ENCODE measurements at places on chromosomes 2 and 18.

- no peak for DNase-seq
These were observed 130.8 kb upstream of the TWIST2 start for GRCh38 chr2:238717084-238717483.

DNA sequence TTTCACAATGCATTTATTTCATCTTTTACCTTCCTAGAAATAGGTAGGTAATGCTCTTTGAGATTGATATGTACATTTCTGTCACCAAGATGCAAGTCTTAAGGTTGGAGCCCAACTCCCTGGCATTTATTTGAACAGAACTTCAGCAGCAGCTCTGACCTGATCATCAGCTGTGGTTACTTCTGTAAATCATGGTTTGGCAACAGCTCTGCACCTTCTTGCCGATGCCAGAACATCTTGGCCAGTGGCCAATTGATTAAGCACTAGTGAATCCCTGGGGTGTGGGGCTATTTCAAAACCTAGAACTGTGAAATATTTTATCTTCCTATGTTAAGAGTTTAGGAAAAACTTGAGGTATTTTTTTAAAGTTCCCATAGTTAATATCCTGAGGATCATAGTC is 124.8 kb upstream of the NYAP2 start:
- DNase-seq: peak; percentile 81

- DNase-seq: no peak
These were observed 148.0 kb downstream of the SMAD7 start for GRCh38 chr18:48802543-48803290.

GRCh38 chr18:58599106-58599505 is 29.8 kb downstream of the ALPK2 start:
- no peak for DNase-seq

GRCh38 chr18:10421859-10422258 is 32.6 kb upstream of the APCDD1 start:
- DNase-seq: no peak

DNA sequence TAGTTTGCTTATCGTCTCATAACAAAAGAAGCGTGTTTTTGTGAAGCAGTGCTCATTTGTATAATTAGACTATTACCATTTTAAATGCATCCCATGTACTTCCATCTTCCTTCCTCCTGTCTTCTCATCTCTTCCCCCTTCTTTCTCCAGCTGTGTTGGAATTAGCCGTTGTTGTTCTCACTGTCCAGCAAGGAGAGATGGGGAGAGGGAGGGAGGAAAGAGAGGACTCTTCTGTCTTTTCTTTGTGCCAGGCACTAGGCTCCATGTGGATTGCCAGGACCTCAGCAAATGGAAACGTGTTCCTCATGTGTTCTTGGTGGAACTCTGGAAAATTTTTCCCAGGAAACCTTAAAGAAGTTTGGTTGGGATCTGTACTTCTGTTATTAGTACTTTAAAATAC is 131.7 kb downstream of the PHLPP1 start:
- DNase-seq: no peak

DNA sequence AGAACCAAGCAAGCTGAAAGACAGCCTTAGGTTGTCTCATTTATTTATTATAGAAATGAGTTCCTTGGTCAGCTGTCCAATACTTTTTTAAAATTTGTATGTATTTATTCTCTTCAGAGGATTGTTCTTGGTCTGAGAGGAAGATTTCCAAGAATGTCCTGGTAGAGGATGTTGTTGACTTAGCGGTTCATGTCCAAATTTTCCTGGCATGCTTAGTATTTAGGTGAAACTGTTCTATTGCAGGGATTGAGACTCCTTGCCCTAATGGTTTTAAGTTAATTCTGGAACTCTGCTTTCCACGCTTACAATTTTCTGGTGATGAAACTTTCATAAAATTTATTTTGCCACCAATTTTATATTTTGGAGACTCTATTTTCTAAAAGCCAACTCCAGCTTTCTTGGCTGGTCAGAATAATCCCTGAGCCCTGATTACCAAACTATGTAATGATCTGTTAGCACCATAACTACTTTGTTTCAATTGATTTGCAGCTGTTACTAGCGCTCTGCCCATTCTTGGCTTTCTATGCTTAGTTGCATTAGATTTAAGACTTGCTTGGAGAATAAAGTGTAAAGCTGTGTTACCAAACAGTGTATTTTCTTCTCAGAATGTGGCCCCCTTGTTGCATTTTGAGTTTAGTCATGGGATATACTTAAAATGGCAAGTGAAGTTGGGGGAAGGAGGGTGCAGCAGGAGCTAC is 1868.8 kb upstream of the CELF4 start:
- DNase-seq: no peak

- DNase-seq: no peak
These were observed 471.7 kb downstream of the THSD7B start for GRCh38 chr2:137237055-137237454.

- peak; percentile 55 for DNase-seq
These were observed 1.1 kb upstream of the SEH1L start for GRCh38 chr18:12946549-12947284.

DNA sequence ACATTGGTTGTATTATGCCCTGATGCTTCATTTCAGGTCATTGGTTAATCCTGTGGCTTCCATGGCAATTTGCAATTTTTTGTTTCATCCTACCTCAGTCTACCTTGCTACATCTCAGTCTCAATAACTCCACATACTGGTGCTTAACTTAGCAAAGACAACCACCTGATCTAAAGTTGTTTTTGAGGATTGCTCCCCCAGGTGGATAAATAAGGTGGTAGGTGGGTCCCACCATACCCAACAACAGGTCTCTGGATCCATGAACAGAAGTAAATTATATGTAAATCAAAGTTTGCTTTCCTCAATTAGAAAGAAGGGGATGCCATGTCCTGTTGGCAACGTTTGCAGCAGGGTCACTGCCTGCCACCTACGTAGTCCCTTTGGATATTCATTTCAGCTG is 7.0 kb downstream of the XIRP2 start:
- no peak for DNase-seq

- DNase-seq: no peak
These were observed 91.8 kb downstream of the PLB1 start for GRCh38 chr2:28587526-28588291.

DNA sequence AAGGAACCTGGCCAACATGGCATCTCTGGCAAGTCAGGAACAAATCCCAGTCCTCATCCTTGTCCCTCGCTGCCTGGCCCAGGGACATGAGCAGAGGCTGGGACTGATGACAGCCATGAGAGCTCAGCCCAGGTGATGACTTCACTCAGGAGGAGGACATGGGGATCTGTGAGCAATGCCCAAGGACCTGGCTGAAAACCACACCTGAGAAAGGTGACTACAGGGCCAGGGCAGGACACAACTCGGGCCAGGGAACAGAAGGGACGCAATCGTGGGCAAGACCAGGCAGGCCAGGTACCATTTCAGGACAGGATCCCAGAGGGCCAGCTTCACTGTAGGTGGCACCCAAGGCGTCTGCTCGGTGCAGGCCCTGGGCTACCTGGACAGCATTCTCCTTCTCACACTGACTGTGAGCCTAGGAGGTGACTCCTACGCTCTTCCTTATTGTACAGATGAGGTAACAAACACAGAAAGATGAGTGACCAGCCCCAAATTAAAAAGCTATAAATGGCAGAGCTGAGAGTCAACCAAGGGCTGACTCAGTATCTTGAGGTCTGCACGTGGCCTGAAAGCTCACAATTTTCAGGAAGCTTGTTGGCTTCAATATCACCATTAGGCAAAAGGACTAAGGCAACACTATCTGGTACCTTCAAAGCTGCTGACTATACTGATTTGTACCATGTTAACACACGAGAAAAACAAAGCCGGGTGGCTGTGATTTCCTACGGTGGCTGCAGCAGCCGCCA is 141.1 kb downstream of the EIPR1 start:
- DNase-seq: no peak

GRCh38 chr2:163630836-163631235 is 105.0 kb downstream of the FIGN start:
- no peak for DNase-seq

DNA sequence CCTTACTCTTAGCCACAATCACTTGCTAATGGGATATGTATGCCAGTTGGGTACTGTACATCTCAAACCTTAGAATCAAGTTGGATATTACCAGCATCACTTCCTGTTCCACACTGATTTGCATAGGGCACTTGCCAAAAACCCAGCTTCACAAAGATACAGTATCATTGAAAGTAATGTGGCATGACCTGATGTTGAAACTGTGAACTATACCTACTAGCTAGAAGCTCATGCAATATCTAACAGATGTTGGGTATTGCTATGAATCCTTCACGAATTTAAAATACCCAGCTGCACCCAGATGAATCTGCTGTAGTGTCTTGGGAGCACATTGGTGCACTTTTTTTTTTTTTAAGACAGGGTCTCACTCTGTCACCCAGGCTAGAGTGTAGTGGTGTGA is 6.5 kb upstream of the STAMBP start:
- DNase-seq: no peak

DNA sequence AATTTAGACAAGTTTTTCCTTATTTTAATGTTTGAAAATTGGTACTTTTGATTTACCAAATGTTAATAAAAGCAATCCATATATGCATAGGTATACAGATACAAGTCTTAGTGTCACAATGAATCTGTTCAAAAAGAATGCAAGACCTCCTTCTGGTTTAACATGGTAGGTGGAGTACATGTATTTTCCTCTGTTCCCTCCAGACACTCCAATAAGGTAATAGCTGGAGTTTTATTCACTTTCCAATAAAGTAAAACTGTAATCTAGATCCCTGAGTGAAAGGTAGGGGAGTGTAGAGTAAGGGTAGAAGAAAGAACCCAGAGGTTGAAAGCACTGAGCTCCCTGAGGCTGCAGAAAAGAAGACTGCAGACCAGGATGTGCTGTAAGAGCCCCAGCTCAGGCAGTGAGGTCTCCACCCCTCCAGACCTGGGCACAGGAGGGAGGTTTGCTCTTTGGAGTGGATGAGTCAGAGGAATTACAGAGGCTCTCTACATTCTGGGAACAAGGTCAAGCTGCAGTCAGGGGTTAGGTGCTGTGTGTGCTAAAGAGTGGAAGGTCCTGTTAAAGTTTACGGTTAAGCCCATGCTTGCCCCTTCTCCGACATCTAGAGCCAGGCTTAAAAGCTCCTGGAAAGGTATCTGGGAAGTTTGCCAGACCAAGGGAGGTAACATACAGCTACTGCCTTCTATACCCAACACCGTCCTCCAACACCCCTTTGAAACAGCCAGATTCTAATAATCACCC is 27.6 kb upstream of the STAT1 start:
- DNase-seq: peak; percentile 84

- DNase-seq: no peak
These were observed 40.4 kb upstream of the SELENOI start for GRCh38 chr2:26305540-26305939.

- no peak for DNase-seq
These were observed 37.2 kb downstream of the GALNT1 start for GRCh38 chr18:35618696-35619095.

GRCh38 chr18:66393463-66393862 is 210.4 kb downstream of the CDH19 start:
- no peak for DNase-seq

GRCh38 chr18:63872586-63872985 is 14.9 kb upstream of the SERPINB2 start:
- no peak for DNase-seq

DNA sequence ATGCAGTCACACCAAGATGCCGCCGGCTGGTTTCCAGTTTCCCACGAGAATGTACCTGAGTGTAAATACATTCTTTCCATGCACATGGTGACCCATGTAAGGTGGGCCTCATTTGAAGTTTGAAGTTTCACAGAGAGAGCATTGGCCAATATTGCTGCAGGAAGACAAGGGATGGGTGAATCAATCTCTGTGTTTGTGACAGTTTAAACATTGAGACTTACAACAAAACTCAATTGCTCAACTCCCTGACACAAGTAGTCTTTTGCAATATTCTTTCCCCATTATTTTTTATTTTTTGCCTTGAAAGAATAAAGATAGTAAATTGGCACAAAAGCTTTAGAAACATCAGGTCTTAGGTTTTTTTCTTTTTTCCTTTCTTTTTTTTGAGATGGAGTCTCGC is 5.1 kb downstream of the SERPINB2 start:
- no peak for DNase-seq

DNA sequence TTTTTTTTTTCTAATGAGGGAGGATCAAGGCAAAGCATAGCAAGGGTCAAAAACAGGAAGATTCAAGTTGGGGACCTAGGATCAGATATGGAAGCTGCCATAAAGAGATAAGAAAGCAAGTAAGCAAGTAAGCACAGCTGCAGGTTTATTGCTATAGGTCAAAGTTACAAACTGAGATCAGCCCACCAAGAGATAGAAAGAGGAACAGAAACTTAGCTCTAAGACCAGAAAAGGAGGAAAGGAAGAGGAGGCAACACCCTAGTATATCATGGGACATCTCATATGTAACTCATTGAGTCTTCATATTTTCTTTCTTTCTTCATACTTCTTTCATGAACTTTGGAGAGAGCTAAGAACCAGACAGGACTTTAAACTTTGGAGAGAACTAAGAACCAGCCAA is 295.9 kb upstream of the CRIM1 start:
- DNase-seq: no peak

GRCh38 chr2:150487537-150488429 is at the start of gene RND3:
Gene RND3 (minus strand): TSS chr2:150487667. CDS start chr2:150487417, 250 bp downstream.
- peak; percentile 97 for DNase-seq

DNA sequence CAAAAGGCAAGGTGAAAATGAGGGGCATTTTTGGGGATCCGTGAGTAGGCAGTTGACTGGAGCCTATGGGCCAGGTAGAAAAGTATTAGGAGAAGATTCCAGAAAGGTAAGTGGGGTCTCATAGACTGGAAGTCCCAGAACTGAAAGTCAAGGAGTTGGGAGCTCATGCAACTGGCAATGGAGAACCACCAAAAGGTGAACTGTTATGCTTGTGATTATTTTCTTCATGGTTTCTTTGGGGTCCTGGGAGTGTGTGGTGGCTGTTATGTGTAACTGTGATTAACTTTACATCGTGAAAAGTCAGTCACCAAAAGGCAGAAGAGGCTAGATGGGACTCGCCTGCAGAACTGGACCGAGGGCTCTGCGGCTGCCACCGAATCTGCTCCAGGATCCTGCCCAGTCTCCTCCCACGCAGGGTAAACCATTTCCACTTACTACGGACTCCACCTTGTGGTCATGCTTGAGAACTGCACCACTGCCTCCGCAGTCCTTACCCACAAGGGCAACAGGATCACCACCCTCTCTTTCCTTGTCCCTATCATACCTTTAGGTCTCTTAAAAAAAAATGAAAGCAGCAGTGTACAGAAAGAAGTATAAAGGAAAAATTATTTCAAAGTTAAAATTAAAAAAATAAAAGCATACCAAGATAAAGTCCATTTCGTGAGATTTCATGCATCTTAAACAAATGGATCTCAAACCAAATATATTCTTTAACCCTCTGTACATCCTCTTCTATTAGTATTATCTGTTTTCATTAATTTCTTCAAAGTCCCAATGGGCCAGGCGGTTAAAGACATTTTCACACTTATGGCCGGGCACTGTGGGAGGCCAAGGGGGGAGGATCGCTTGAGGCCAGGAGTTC is 15.6 kb upstream of the CEP68 start:
- DNase-seq: peak; percentile 73
